Cardiac fibroblast (primary cell): ENCODE measurements at places on chromosomes 1 and 21.

DNA sequence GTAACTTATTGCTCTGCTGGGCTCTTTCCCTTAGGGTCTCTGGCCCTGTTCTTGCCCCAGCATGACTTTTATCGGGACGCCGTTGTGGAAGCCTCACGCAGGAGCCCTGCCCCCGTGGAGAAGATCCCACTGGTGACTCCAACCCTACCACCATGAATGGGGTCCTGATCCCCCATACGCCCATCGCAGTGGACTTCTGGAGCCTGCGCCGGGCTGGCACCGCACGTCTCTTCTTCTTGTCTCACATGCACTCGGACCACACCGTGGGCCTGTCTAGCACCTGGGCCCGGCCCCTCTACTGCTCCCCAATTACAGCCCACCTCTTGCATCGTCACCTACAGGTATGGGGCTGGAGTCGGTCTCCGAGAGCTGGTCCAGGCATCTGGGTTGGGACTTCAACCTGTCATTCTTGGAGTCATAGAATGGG lies 322 bp downstream of the DCLRE1B start:
- DNase-seq: no peak

DNA sequence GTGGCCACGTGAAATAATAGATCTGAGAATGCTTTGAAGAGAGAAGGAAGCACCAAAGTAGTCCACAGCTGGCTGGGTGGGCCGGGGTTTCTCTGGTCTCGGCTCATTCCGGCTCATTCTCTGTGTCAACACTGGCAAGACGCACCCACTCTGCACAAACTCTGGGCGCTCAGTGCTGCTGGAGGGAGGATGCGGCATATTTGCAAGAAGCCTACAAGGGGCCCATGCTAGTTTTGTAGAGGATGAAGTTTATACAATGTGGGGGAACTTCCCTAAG lies 28.8 kb upstream of the TMPRSS2 start:
- no peak for DNase-seq

GRCh38 chr1:70667494-70668170 lies 256.6 kb downstream of the CTH start:
- DNase-seq: no peak

GRCh38 chr1:172356620-172357019 lies 63.9 kb upstream of the C1orf105 start:
- peak; percentile 85 for DNase-seq

GRCh38 chr1:223126741-223127140 lies 16.3 kb downstream of the TLR5 start:
- DNase-seq: no peak

DNA sequence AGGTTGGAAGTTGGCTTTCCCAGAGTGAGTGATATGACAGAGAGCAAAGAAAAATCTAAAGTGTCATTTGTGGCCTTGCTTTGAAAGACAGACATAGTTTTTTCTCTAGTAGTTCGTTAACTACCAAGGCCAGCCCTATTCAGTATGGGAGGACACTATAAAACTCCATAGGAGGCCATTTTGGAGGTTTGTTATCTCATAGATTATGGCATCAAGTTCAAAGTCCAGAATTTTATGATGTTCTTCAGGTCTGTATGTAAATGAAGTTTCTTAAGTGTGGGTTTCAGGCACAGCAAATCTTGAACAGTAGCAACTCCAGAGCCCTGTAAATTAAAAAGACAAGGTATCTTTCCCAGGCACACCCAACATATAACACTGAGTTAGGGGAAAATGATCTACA lies 437.1 kb downstream of the PLPP3 start:
- DNase-seq: no peak

- DNase-seq: peak; percentile 83
Observed at GRCh38 chr1:98045211-98045766, 124.5 kb upstream of the DPYD start.

GRCh38 chr1:196306421-196306820 lies 301.8 kb downstream of the KCNT2 start:
- no peak for DNase-seq

DNA sequence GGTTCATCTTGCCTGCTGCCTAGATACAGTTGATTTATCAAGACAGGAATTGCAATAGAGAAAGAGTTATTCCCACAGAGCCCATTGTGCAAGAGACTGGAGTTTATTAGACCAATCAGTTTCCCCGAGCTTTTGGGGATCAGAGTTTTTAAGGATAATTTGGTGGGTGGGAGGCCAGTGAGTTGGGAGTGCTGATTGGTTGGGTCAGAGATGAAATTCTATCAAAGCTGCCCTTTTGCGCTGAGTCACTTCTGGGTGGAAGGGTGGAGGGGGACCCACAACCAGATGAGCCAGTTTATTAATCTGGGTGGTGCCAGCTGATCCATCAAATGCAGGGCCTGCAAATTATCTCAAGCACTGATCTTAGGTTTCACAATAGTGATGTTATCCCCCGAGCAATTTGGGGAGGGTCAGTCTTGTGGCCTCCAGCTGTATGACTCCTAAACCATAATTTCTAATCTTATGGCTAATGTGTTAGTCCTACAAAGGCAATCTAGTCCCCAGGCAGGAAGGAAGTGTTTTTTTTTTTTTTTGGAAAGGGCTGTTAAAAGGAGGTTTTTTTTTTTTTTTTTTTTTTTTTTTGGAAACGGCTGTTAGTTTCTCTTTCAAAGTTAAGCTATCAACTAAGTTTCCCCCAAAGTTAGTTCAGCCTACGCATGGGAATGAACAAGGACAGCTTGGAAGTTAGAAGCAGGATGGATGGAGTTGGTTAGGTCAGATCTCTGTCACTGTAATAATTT lies 7.4 kb downstream of the SLC16A4 start:
- DNase-seq: peak; percentile 53

DNA sequence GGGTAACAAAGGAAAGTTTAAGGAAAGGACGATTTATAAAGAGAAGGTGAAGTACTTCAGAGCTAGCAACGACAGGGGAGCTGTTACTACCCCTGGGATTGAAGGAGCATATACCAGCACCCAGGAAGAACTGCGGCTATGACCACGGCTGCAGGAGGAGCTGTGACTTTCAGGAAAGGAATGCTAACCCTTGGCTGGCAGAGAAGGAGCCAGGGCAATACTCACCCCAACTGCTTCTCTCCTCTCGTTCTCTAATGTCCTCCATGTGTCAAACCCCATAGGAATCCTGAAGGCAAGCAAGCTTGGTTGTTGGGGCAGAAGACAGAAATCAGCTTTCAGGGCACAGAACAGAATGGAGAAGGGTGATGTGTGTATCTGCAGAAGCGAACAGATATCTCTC lies 120.5 kb downstream of the TMEM53 start:
- DNase-seq: peak; percentile 68

DNA sequence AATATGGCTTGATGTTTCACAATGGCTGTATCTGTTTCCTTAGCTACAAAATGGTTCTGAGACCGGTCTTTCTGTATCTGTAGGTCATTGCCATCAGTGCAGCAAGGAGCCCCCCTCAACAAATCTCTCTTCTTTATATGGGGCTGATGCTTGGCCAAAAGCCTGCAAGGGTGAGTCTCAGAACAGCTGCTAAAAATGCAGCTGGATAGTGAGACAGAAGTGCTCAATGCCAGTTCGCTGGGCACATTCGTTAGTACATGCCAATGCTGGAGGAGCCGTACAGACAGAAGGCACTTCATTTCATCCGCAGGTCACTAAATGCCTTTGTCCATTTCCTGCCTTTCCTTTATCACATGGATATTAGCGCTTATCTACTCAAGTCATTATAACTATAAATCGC lies 67.3 kb downstream of the RUNX1 start:
- no peak for DNase-seq

GRCh38 chr1:91635763-91636162 lies 135.1 kb downstream of the CDC7 start:
- peak; percentile 58 for DNase-seq
